Fibroblast of lung (primary cell): ENCODE measurements at places on chromosomes 7 and 10.

GRCh38 chr10:51366044-51366443 is 291.8 kb downstream of the PRKG1 start:
- DNase-seq = no peak

- no peak for DNase-seq
Observed at GRCh38 chr7:38160003-38160571, 18.0 kb upstream of the STARD3NL start.

DNA sequence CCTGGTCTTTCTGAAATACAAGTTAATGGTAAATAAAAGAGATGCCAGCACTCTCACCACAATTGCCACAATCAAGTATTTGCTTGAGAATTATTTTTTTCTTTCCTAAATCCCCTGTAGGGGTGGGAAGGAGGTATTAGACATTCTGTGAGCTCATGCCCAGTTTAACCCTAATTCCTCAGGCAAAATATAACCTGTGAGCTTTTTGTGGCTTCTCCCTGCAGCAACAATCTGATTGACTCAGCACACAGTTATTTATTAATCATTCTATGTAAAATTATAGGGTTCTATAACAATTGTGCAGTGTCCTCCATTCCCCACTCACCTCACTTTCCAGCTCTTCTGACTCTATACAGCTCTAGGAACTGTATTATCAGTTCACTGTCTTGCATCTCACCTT is 66.3 kb downstream of the GLI3 start:
- DNase-seq = no peak

GRCh38 chr7:130299866-130300265 is 6.9 kb downstream of the CPA4 start:
- no peak for DNase-seq

DNA sequence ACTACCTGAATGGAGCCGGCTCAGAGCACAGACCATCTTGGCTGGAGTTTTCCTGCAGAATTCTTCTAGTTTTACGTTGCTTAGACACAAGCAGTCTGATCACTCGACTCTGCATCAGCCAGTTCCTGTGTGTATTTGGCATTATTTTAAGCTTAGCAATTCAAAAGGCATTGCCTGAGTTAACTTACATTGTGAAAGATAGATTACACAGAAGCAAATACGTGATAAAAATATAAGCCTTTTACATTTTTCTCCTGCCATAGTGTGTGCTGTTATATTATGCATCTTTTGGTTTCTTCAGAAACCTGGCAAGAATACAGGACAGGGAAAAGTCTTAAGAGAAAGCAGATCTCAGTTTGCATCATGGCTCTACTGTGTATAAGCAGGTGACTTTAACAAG is 98.1 kb downstream of the LRRC4 start:
- peak; percentile 51 for DNase-seq

DNA sequence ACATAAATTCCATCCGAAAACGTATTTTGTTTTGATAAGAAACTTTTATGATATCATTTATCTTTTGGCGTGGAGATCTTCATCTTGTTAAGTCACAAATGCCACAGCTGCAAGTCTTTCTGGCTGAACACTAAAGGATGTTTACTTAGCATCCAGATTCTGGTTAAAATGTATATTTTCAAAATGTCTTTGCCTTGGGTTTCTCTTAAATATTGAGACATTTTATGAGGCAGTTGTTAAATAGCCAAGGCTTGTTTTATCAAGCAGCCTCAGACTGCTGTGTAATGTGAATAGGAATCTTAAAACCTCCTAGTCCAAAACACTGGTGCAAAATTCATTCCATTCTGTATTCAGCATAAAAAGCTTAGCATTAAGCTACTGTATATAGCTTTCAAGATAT is 136.3 kb upstream of the FZD1 start:
- DNase-seq = peak; percentile 63

GRCh38 chr7:28155019-28155660 is 25.5 kb downstream of the JAZF1 start:
- DNase-seq = no peak

DNA sequence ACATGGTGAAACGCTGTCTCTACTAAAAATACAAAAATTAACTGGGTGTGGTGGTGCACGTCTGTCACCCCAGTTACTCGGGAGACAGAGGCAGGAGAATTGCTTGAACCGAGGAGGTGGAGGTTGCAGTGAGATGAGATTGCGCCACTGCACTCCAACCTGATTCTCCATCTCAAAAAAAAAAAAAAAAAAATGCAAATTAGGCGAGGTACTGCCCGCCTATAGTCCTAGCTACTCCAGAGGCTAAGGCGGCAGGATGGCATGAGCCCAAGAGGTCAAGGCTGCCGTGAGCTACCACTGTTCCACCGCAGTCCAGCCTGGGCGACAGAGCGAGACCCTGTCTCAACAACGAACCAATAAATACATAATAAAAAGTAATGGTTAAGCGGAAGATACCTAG is 1.1 kb upstream of the EIF4H start:
- no peak for DNase-seq

- DNase-seq = no peak
Observed at GRCh38 chr7:41948503-41948902, 245.6 kb upstream of the INHBA start.

DNA sequence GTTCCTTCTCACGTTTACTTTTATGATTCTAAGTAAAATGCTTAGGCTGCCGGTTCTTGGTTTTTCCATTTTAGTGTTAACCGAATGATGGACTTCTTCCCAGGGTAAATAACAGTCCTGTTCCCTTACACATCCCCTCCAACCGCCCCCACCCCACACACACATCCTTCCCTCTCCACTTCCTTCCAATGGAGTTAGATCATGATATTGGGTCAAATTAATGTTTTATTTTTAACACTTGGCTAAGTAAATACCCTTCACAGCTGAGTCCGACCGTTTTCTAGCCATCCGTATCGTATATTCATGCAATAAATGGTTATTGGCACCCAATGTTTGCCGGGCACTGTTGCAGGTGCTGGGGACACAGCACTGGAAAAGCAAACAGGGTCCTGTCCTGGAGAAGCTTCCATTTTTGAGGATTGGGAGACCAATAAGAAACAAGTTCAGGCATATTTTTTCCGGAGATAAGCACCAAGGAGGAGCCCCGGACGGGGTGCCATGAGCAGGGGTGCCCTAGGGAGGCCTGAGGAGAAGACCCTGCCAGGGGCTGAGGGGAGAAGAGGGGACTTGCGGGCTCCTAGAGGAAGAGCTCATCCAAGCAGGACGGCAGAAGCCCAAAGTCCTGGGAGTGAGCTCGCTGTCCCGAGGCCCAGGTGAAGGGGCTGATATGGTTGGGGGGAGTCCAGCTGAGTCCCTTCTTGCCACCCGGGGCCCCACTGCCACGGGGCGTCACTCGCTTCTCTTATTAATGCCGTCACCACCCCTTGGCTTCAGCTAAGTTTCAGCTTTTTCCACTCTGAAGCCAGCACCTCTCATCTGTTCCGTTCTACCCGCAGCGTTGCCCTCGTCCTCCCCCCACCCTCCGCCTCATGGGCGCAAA is 126.0 kb upstream of the RET start:
- DNase-seq = no peak

GRCh38 chr7:111238886-111239285 is 148.0 kb downstream of the LRRN3 start:
- peak; percentile 79 for DNase-seq

- DNase-seq = peak; percentile 72
Observed at GRCh38 chr7:65438598-65438997, 64.9 kb downstream of the ZNF92 start.

DNA sequence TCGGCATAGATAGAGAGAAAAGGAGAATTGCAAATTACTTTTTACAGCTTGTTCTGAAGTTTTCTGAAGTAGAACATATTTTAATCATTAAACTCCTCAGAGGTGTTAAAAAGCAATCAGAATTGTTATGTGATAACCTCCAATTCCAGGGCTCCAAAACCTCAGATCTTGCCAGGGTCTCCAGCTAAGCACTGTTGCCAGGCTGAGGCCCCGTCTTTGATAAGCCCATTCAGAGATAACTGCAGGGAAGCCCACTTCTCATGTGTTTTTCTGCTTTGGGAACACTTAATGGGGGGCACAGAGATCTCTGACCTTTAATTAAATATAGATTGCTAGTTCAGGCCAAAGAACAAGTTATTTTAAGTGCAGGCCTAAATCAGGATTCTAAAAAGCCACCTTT is 40.4 kb downstream of the GFRA1 start:
- no peak for DNase-seq

DNA sequence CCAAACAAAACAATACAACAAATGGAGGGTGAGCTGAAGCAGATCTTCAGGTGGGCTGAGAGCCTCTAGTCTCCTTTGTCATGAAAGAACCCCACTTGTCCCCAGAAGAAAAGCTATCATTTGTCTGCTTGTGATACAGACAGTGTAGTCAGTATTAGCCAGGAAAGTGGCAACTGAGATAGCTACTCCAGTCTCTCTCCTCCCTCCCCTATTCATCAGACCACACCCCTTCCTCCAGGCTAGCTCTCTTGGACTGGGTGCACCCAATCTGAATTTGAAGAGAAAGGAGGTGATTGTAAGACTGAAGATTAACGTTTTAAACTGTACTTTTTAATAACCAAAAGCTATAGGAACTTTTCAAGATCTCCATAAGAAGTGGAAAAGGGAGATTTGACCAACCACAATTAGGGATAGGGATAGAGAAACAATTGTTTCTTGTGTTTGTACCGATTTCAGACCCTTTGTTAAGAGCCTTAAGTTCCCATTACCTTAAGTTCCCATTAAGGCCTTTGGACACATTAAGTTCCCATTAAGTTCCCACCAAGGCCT is 14.1 kb downstream of the BMPR1A start:
- no peak for DNase-seq

DNA sequence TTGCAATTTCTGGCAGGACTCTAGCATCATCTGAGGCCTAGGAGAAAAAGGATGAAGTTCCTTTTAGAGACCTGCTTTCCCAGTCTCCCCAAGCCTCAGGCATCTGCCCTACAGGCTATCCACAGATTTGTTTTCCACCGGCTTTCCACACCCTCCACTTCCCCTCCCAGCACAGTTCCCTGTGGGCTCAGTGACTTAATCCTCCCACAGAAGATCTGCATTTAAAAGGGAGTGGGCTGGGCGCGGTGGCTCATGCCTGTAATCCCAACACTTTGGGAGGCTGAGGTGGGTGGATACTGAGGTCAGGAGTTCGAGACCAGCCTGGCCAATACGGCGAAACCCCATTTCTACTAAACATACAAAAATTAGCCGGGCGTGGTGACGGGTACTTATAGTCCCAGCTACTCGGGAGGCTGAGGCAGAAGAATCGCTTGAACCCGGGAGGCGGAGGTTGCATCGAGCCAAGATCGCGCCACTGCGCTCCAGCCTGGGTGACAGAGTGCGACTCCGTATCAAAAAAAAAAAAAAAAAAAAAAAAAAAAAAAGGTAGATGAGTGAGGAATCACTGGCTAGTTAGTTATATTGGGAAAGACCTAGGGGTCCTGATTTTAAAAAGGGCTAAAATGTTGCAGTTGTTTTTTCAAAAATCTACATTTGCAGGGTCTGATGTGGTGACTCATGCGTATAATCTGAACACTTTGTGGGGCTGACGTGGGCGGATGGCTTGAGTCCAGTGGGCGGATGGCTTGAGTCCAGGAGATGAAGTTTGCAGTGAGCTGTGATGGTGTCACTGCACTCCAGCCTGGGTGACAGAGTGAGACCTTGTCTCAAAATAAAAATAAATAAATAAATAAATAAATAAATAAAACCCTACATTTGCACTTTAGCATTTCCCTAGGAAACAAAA is 119.5 kb downstream of the BAMBI start:
- DNase-seq = peak; percentile 82

GRCh38 chr7:73314271-73314670 is 5.6 kb upstream of the NSUN5 start:
- no peak for DNase-seq

GRCh38 chr10:329361-330099 is 194.3 kb downstream of the ZMYND11 start:
- DNase-seq = peak; percentile 96

- no peak for DNase-seq
Observed at GRCh38 chr7:47572939-47573757, 8.8 kb downstream of the TNS3 start.

GRCh38 chr7:27202018-27202861 is 2.3 kb upstream of the HOXA13 start:
- DNase-seq = no peak

DNA sequence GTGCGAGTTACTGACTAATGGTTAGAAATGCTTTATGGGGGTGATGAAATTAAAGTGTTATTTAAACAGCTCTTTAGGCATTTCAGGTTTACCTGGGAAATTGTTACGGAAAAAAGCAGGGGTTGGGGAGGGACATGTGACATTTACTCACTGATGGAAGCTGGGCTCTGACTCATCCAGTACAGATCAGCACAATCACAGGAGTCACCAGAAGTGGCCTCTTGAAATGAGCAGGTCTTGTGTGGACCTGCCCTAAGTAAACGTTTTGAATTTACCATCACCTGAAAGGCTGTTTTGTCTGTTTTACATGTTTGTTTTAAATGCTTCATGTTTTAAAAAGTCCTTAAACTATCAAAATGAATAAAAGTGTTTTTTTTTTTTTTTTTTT is 2.3 kb downstream of the GLRX3 start:
- peak; percentile 66 for DNase-seq

- DNase-seq = no peak
Observed at GRCh38 chr7:126657137-126657536, 595.6 kb downstream of the GRM8 start.

DNA sequence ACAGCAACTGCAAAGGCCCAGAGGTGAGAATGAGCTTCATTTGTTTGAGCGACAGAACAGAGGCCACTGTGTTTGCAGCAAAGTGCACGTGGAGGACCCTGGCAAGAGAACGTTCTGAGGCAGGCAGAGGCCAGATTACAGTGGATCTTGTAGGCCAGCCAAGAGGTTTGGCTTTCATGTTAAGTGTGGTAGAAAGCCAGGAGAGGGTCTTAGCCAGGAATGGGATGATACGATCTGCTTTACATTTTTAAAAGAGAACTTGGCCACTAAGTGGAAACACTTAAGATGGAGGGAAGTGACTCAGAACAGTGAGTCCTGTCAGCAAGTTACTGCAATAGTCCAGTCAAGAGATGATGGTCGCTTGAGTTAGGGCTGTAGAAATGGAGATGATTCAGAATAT is 4.6 kb downstream of the CCDC136 start:
- DNase-seq = peak; percentile 65

GRCh38 chr10:98486421-98486820 is 39.7 kb upstream of the HPS1 start:
- no peak for DNase-seq

GRCh38 chr10:66746711-66747110 is 179.1 kb upstream of the LRRTM3 start:
- DNase-seq = no peak

DNA sequence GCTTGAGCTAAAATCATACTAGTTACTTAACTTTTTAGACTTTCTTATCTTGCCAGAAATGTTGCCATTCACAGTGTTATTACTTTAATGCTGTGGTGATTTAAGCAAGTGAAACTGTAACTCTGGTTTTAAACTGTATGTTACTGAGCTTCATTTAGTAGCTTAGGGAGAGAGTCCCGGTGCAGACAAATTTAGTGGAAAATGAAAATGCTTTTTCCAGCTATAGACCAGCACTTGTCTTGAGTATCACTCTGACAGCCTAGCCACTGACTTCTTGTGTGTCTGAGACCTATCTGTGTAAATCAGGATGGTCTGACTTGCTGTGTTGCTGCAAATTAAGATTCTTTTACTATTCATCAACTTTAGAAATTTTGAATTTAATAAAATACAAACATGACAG is 200.8 kb downstream of the CACNB2 start:
- DNase-seq = no peak
